ENCODE measurements at places on chromosomes 13 and 19.
A peak's percentile ranks its signal among the peaks of the same experiment; 100 is the strongest.

- no peak for DNase-seq
Measured at GRCh38 chr19:5395556-5395955, 54.9 kb upstream of the PTPRS start.

DNA sequence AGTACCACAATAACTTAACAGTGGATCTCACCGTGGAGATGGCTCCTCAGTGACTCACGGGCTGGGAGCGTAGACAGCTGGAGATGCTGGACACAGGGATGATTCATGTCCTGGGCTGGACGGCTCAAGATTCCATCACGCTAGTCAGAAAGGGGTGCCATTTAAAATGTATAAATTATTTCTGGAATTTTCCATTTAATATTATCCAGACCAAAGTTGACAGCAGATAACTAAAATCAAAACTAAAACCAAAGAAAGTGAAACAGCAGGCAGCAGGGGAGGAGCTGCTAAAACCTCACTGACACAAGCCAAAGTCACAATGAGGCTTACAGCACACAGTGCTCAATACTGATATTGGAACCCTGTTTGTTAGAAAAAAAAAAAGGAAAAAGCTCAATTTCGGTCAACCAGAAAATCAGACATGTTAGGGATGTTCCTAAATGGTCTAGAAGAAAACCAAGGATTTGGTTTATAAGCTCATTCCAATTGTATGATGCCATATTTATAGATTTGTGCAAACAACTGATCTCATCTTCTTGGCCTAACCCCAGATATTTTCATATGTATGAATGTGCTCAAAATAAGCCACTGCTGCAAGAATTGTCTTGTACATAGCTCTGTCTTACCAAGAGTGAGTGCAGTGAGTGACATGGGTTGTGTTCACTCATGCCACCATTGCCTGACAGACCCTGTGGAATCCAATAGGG is 111.8 kb downstream of the SACS start:
- no peak for DNase-seq

GRCh38 chr19:47760632-47760999 is 15.3 kb downstream of the NOP53 start:
- DNase-seq: no peak

GRCh38 chr13:22740264-22740663 is 440.5 kb upstream of the SGCG start:
- DNase-seq: peak; percentile 65

- DNase-seq: no peak
Measured at GRCh38 chr13:40190641-40191100, 475.8 kb downstream of the FOXO1 start.

- peak; percentile 73 for DNase-seq
Measured at GRCh38 chr19:18428787-18429674, 8.9 kb downstream of the ISYNA1 start.

DNA sequence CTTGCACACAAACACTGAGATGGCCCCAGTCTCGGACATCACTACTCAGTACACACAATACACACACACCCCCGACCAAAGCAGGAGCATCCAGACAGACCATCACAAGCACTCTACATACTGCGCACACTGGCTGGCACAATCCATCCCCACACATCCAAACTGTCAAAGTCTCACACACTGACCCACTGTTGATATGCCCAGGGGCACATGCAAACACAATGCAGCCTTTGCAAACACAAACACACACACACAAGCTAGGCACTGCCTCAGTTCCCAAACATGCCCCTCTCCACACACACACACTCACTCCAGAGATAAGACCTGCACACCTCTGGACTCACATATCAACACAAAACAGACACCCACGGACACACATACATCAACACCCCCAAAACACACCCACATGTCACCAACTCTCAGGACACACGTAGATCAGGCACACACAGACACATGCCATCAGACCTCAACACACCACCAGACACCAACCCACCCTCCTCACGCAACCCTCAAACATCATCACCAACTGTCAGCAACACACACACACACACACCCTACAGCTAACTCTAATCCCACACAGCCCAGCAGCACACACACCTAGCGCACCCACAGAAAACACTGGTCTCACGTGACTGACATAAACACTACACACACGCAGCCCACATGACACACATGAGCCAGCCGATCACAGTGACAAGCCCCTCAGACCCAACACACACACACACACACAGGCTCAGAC is 1.9 kb downstream of the BBC3 start:
- DNase-seq: no peak
